Osteocyte (in vitro differentiated cells): ENCODE measurements at places on chromosomes 13 and 19. TPM values are rescaled to one million over a fixed set of nuclear protein-coding genes. Genes with fewer than 3 reads are reported as not detected.
A peak's percentile ranks its signal among the peaks of the same experiment; 100 is the strongest.

GFY gene
- not detected in 2 replicates for total RNA-seq

STOML3 gene
- total RNA-seq, result not detected in 2 replicates

DNA sequence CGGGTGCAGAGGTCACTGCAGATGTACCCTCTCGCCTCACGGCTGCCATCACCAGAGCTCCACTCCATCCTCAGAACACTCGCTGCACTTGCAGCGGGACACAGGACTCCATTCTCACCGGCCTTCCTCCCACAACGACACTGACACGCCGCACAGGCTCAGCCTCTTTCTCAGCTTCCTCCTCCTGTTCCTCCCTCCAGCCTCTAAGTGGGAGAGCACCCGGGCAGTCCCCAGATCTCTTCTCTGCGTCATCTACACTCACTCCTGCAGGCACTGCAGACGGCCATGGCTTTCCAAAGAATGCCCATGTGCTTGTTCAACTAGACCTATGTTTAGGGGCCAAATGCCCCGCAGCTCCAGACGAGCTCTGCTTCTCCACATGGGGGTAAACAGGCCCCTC lies 14.3 kb upstream of the FKRP start:
- peaks cover 21% of the 10 kb centered on the region for H3K36me3 ChIP-seq
- H3K27me3 ChIP-seq, result no peaks in the 10 kb centered on the region
- no peak for DNase-seq
- no peak overlapping the region for H3K4me3 ChIP-seq

GRCh38 chr13:45928176-45928575 lies 76.6 kb upstream of the SIAH3 start:
- no peaks in the 10 kb centered on the region for H3K4me1 ChIP-seq
- no peak overlapping the region for H3K27ac ChIP-seq
- peak; percentile 56 for DNase-seq
- H3K27me3 ChIP-seq, result peaks cover 12% of the 10 kb centered on the region
- H3K36me3 ChIP-seq, result no peaks in the 10 kb centered on the region

GRCh38 chr13:20116213-20116612 lies 44.6 kb downstream of the GJA3 start:
- DNase-seq, result no peak
- H3K4me3 ChIP-seq, result no peak overlapping the region
- H3K4me1 ChIP-seq, result peaks cover 16% of the 10 kb centered on the region
- no peaks in the 10 kb centered on the region for H3K27me3 ChIP-seq

- H3K4me3 ChIP-seq, result no peak overlapping the region
- no peaks in the 10 kb centered on the region for H3K27me3 ChIP-seq
- no peak overlapping the region for H3K27ac ChIP-seq
- H3K36me3 ChIP-seq, result no peaks in the 10 kb centered on the region
These were observed 653.3 kb downstream of the DIAPH3 start for GRCh38 chr13:59510386-59510785.

DNA sequence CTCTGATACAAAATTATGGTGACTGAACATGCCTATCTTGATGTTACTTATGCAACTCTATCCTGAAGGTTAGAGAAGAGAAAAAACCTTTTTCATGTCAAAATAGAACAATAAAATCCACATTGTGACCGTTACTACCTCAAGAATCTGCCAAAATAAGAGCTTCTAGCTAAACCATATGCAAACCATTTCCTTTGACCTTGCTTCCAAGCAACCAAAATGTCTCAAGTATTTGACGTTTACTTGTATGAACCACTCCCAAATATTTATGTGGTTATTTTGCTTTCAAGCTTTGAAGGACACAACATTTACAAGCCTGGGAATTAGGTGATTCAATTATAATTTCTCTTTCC lies 13.9 kb downstream of the FOXO1 start:
- H3K4me1 ChIP-seq, result peaks cover 30% of the 10 kb centered on the region
- no peak overlapping the region for H3K4me3 ChIP-seq
- DNase-seq, result no peak
- no peaks in the 10 kb centered on the region for H3K36me3 ChIP-seq
- H3K27me3 ChIP-seq, result no peaks in the 10 kb centered on the region

- no peak overlapping the region for H3K27ac ChIP-seq
- no peak overlapping the region for H3K4me3 ChIP-seq
- DNase-seq, result no peak
- H3K36me3 ChIP-seq, result peaks cover 3% of the 10 kb centered on the region
- H3K4me1 ChIP-seq, result peaks cover 25% of the 10 kb centered on the region
- peaks cover 36% of the 10 kb centered on the region for H3K27me3 ChIP-seq
These were observed 170.9 kb downstream of the USP12 start for GRCh38 chr13:27000686-27001085.
